ENCODE measurements at places on chromosomes 7 and 10.

DNA sequence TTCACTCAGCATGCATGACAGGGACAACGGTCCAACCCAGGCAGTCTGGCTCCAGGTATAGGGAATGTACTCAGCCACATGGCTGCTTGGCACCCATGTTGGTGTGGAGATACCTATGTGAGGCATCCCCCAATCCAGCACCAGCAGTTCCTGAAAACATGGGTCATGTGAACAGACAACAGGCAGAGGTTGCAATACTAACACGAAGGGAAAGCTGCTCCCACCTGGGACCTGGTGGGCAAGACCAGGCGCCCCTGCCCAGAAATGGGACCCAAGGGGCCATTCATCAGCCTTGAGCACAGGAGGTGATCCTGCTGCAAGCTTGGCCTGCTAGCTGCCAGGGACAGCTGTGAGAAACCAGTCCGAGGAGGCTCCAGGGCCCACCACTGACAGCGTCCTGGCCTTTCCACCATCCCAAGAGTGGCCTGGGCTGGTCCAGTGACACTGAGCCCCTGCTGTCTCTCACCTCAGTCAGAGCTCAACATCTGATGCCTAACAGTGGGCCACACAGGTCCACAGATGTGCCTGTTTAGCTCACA is 142.3 kb downstream of the ARHGAP22 start:
- no peak for DNase-seq

GRCh38 chr10:9789996-9790395 is 1227.7 kb upstream of the CELF2 start:
- no peak for DNase-seq

GRCh38 chr10:122532601-122533296 is 27.8 kb upstream of the DMBT1 start:
- no peak for DNase-seq

GRCh38 chr10:43712821-43713584 is 64.3 kb upstream of the ZNF32 start:
- no peak for DNase-seq

GRCh38 chr10:76733441-76733936 is 904.1 kb downstream of the KCNMA1 start:
- DNase-seq, result no peak

- no peak for DNase-seq
These were observed 3.1 kb upstream of the HOXA4 start for GRCh38 chr7:27133409-27134231.

- no peak for DNase-seq
These were observed 55.4 kb upstream of the FAM3C start for GRCh38 chr7:121451367-121452094.

GRCh38 chr10:119777686-119778085 is 51.8 kb downstream of the INPP5F start:
- no peak for DNase-seq

GRCh38 chr10:126955934-126956711 is 50.9 kb downstream of the DOCK1 start:
- no peak for DNase-seq

GRCh38 chr10:119651514-119652360 is 557 bp downstream of the BAG3 start:
- DNase-seq, result peak; percentile 49

DNA sequence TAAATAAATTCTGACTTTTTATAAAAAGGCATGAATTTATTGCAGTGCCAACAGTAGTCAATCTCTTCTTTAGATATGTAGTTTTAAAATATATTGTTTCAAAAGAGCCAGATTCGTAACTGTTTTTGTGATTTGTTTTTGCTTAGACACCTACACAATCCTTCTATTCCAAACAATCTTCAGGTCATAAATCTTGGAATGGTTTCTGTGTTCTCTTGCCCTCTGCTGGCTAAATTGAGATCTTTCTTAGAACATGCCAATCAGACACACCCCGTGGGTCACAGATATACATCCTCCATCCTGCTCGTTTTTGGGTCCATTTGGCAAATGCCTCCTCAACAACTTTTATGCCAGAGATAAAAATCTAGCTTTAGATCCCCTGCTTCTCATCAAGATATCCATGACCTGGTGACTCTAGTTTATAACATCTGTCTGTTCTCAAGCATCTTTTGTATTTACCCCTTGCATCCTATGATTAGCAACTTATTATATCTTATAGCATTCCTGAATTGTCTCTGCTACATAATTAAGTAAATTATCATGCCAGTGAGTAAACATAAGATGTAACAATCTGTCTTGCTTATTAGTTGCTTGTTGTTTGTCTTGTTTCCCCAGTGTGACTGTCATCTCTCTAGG is 35.3 kb upstream of the IFRD1 start:
- peak; percentile 20 for DNase-seq

GRCh38 chr7:122803323-122803722 is 82.9 kb downstream of the CADPS2 start:
- peak; percentile 7 for DNase-seq

- no peak for DNase-seq
These were observed 205.6 kb upstream of the PRSS58 start for GRCh38 chr7:142463401-142463850.

GRCh38 chr7:51128545-51129435 is 187.8 kb downstream of the COBL start:
- DNase-seq, result no peak

DNA sequence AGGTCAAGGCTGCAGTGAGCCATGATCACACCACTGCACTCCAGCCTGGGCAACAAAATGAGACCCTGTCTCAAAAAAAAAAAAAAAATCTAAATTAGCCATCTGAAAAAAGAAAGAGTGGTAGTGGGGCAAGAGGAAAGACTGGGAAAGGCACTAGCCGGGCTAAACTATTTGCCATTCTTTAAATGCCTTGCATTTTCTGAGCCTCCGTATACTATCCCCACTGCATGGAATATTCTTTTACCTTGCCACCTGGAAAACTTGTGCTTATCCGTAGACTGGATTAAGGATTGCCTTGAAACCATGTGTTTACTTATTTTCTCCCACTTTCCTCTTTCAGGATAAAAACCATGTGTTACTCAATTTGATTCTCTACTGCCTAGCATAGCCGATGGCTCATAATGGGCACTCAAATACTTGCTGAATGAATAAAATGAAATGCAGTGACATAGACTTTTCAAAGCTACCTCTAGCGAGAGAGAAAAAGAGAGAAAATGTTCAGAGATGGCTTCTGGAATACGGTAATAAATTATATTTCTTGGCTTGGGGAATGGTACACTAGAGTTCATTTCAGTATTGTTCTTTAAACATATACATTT is 30.6 kb downstream of the HYCC1 start:
- no peak for DNase-seq

DNA sequence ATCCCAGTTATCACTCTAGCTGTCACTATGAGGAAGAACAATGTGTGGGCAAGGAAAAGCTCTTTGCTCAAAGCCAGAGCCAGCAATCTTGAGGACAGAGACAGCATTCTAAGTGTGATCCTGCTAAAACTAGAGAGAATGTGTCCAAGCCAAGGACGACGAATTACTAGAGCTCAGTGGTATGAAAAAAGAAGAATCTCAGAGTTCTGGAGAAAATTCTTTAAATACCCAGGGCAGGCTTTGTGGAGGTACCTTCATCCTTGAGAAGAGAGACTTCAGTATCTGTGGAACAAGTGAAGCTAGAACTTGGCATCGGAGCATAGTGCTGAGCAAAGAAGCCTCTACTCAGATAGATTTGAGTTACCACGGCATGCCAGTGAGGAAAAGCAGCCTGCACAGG is 209.8 kb downstream of the TRIL start:
- DNase-seq, result no peak

DNA sequence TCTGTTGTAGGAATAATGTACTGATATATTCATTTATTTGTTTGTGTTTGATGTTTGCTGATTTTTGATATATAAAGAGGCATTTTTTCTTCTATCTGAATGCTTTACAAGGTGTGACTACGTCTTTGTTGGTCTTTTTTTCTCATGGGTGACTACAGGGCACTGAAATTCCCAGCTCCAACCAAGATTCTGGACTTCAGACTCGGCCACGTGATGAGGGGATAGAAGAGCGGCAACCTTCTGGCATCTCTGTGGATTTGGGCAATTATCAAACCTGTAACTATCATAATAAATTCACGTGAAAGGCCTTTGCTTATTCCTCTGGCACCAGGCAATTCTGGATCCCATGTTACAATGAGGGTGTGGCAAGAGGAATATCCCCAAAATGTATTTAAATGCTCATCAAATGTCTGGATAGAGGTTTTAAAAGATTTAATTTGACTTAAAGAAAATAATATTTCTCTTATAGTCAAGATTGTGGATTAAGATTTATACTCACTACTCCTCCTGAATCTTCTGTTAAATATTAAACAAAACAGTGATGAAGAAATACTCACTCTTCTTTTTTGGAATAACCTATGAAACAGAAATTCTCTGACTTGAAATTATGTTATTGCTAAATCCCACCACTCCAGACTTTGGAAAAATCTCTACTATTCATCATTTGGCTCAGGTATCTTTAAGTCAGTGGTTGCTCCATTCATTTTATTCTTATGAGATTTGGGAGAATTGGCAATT is 276.3 kb downstream of the GPR37 start:
- DNase-seq, result no peak

- no peak for DNase-seq
These were observed 5.7 kb upstream of the GSTK1 start for GRCh38 chr7:143257501-143257900.

GRCh38 chr7:152956006-152956405 is 196.5 kb downstream of the ACTR3B start:
- DNase-seq, result no peak

DNA sequence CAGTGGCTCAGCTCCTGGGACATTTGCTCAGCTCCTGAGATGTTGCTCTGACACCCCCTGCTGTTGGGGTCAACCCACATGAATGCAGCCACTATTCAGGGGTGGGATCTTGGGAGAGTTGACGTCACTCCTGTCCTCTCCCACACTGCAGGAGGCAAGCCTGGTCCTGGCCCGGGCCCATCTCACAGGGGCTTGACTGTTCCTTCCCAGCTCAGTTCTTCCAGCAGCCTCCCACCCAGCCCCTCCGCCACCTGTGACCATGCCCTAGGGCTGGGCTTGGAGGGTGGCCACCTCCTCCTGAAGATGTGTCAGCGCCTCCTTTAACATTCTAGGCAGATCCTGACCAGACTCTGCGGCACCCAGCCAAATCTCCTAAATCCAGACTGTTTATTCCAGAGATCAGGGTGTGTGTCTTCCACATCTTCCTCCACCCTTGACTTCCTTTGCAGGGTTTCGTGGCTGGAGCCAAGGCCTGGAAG is 19.1 kb upstream of the OPALIN start:
- no peak for DNase-seq

DNA sequence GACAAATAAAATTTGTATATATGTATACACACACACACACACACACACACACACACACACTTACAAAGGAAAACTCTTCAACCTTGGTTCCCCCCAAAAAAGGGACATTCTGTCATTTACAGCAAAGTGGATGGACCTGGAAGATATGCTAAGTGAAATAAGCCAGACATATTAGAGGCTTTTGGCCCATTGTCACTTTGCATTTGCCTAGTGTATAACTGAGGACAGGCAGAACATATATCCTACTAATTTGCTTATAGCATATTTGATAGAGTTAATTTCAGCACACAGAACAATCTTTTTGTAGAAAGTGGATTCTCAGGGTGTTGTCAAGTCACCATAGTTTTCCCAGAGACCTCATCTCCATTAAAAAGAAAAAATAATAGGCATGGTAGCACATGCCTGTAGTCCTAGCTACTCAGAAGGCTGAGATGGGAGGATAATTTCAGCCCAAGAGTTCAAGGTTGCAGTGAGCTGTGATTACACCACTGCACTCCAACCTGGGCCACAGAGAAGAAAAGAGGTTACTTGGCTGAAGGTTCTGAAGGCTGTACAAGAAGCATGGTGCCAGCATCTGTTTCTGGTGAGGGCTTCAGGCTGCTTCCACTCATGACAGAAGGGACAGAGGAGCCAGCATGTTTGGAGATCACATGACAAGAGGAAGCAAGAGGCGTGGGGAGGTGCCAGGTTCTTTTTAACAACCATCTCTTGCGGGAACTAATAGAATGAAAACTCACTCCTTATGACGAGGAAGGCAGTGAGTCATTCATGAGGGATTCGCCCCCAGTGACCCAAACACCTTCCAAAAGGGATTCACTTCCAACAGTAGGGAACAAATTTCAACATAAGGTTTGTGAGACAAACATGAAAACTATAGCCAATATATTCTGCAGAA is 135.6 kb downstream of the TMEM168 start:
- DNase-seq, result no peak

GRCh38 chr10:31134311-31134952 is 102.8 kb upstream of the ZNF438 start:
- peak; percentile 36 for DNase-seq

DNA sequence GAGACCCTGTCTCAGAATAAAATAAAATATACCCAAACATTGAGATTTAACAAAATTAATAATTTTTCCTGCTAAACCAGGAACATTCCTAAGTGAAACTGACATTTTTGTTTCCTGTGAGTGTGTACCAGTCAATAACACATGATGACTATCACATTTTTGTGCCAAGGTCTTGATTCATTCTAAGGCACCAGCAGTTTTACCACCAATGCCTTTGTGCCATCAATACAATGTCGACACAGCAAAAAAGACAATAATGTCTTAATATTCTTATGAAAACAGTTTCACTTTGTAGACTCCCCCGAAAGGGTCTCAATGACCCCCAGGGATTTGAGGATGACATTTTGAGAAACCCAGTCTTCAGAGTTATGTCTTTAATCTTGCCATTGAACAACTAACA is 7.2 kb upstream of the CADPS2 start:
- no peak for DNase-seq

DNA sequence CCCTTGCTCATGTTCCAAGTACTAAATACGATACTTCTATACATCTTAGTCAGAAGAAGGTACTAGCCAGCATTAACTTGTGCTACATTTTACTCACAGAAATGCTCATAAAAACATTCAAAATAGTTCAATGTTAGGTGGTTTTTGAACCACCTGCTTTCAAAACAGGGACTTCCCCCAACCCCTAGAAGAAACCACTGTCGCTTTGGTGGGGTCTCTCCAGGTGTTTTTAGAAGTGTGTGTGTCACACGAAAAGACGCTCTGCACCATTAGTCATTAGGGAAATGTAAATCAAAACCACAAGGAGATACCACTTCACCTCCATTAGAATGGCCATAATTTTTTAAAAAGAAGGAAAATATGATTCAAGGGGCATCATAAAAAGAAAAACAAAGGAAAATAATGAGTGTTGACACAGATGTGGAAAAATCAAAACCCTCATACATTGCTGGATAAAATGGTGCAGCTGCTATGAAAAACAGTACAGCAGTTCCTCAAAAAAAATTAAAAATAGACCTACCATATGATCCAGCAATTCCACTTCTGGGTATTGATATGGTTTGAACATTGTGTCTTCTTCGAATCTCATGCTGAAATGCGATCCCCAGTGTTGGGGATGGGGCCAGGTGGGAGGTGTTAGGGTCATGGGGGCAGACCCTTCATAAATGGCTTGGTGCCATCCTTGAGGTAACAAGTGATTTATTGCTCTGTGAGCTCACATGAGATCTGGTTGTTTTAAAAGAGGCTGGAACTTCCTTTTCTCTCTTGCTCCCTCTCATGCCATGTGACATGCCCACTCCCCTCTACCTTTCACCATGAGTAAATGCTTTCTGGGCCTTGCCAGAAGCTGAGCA is 74.2 kb downstream of the MALSU1 start:
- no peak for DNase-seq

All from endothelial cell (in vitro differentiated cells).